Frontal cortex (tissue), 4 donors: ENCODE measurements at places on chromosomes 6 and 20.

DNA sequence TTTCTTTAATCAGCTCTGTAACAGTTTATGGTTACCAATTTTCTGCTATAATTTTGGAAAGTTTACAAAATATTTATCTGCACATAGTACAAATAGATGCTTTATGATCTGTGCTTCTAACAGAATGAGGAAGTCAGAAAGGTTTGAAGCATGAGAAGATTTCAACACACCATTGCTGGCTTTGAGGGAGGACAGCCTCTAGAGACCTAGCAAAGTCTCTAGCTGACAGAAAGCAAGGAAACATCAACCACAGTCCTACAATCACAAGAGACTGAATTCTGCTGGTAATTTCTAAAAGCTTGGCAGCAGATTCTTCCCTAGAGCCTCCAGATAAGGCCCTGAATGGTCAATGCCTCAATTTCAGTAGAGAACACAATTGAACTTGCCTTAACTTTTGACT, 750.8 kb upstream of the SLC35B3 start:
- DNase-seq = no peak

GRCh38 chr20:33821270-33821836, 10.2 kb downstream of the CHMP4B start:
- no peak for DNase-seq

DNA sequence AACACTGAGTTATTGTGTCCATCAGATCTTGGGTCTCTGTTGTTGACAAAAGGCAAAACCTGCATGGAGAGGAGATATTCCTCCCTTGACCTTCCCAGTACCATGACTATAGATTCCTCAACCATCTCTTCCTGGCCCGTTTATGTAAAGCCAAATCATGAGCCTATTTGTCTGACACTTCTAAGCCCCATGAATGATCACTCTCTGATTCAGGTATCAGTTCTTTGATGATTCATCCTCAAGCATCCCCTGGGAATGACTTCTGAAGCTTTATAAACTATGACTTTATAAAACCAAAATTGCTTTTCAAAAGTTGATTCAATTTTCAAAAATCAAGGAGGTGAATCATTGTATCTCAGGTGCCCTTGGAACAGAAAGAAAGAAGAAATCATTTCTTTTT, 78.7 kb upstream of the LOC128125822 start:
- no peak for DNase-seq

GRCh38 chr20:17658648-17658993, 23.4 kb downstream of the RRBP1 start:
- no peak for DNase-seq

DNA sequence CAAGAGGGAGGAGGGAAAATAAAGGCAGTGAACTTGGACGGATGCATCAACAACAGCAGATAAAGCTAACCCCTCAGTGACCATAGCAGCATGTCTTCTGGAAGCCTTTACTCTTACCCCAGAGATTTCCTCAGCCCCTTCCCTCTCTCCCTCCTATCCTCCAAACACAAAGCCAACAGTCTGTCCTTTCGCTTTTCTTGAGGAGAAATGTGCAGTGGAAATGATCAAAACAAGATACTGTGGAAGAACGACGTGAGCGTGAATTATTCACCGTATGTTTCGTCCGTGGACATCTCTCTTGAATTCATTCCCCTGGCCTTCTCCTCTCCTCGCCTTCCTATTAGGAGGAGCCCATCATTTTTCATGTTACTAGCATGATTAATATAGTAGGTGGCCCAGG, 8.5 kb downstream of the NRN1 start:
- DNase-seq = peak; percentile 28

DNA sequence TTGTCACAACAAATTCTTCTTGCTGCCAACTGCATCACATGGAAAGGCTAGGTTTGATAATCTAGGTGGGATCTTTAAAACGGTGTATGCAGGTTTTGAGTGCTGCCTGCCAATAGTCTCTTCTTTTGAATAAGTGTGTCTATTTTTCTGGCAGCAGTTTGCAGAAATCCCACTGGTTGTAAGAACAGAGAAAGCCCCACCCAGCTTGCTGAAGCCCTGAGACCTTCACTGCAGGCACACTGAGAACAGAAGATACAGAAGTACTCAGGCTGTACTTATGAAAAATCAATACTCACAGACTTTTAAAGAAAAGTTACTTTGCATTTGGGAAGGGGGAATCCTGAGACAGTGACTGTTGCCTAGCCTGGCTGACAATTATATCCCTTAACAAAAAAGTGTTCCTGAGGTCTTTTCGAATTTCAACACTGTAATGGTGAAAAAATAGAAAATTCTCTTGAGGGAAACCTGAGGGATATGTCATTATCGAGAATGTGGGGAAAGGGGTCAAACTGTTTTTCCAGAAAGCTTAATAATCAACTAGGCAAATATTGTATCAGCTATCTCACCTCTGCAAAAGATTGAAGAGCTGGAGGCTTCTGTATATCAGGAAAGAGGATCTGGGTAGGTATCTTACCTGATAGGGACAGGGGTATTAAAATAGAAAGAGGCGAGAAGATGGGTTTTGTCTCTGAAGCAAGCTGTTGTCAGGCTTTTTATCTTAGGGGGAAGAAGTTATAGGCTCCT, 199.9 kb downstream of the LRFN2 start:
- DNase-seq = no peak
